ENCODE measurements at places on chromosomes 3 and 15. TPM values are rescaled to one million over a fixed set of nuclear protein-coding genes. Genes with fewer than 3 reads are reported as not detected.

REC114 gene
- not detected for polyA plus RNA-seq

CCDC54 gene
- polyA plus RNA-seq: not detected

ITGA11 gene
- 34.5 TPM for polyA plus RNA-seq

ROPN1B gene
- polyA plus RNA-seq: not detected

ZNF385D gene
- polyA plus RNA-seq: 0.77 TPM

SELENOS gene
- polyA plus RNA-seq: 83.2 TPM

UBA7 gene
- 29.3 TPM for polyA plus RNA-seq

SLC6A20 gene
- 0.06 TPM for polyA plus RNA-seq

SLC22A14 gene
- not detected for polyA plus RNA-seq

VWA5B2 gene
- polyA plus RNA-seq: 0.36 TPM

BNC1 gene
- 0.47 TPM for polyA plus RNA-seq

NMNAT3 gene
- polyA plus RNA-seq: 15.8 TPM

COLQ gene
- 1.9 TPM for polyA plus RNA-seq

BSN gene
- polyA plus RNA-seq: 0.41 TPM

HTR3E gene
- polyA plus RNA-seq: not detected

GOLGA8S gene
- polyA plus RNA-seq: 0.11 TPM

SLC22A13 gene
- polyA plus RNA-seq: not detected

PROS1 gene
- 44.0 TPM for polyA plus RNA-seq

TTC21A gene
- polyA plus RNA-seq: 4.8 TPM

ILDR1 gene
- not detected for polyA plus RNA-seq

ARGFX gene
- polyA plus RNA-seq: not detected

SSUH2 gene
- polyA plus RNA-seq: 1.5 TPM

STAB1 gene
- polyA plus RNA-seq: 50.7 TPM

PLIN1 gene
- 5.4 TPM for polyA plus RNA-seq

LRRFIP2 gene
- 81.1 TPM for polyA plus RNA-seq

UCN2 gene
- not detected for polyA plus RNA-seq

KLHL40 gene
- not detected for polyA plus RNA-seq

CCR4 gene
- 0.02 TPM for polyA plus RNA-seq

GOLGA8G gene
- not detected for polyA plus RNA-seq

SLC12A6 gene
- polyA plus RNA-seq: 6.9 TPM

CASR gene
- 1.5 TPM for polyA plus RNA-seq

GOLGA8J gene
- polyA plus RNA-seq: not detected

TRPM7 gene
- 12.4 TPM for polyA plus RNA-seq

MED12L gene
- polyA plus RNA-seq: 0.20 TPM

CEP19 gene
- polyA plus RNA-seq: 4.8 TPM

DOCK3 gene
- 0.67 TPM for polyA plus RNA-seq

PPP1R14D gene
- not detected for polyA plus RNA-seq

MINAR1 gene
- 0.38 TPM for polyA plus RNA-seq

DLEC1 gene
- polyA plus RNA-seq: 1.5 TPM

C2CD4A gene
- polyA plus RNA-seq: not detected

TAGLN3 gene
- polyA plus RNA-seq: not detected

IL17RD gene
- polyA plus RNA-seq: 10.7 TPM

TRIM59 gene
- 2.6 TPM for polyA plus RNA-seq

IL16 gene
- polyA plus RNA-seq: 16.5 TPM

NLGN1 gene
- 1.2 TPM for polyA plus RNA-seq

PSTPIP1 gene
- 1.4 TPM for polyA plus RNA-seq

CP gene
- 2.1 TPM for polyA plus RNA-seq

STRA6 gene
- polyA plus RNA-seq: 0.64 TPM

ADGRG7 gene
- not detected for polyA plus RNA-seq

All from ovary (tissue), 10 donors.